NCI-H1092 treated with DMSO at 0.1 percent for 48 hours (cell line): ENCODE measurements at places on chromosomes 12 and 14.

DNA sequence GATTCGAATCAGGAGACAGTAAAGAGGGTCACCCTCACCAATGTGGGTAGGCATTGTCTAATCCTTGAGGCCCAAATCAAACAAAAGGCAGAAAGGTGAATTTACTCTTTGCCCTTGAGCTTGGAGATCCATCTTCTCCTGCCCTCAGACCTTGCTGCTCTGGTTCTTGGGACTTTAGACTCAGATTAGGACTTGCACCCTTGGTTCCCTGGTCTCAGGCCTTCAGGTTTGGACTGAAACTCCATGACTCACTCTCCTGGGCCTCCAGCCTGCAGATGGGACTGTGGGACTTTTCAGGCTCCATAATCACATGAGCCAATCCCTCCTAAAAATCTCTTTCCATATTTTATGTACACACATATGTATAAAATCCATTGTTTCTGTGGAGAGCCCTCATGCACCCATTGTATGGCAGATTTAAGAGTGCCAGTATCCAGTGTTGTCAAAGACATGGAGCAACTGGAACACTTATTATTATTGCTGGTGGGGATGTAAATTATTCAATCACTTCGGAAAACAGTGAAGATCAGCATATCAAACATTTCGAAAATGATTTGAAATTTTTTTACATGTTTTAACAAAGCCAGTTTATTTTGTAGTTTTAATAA lies 48.7 kb downstream of the EID3 start:
- DNase-seq, result no peak

DNA sequence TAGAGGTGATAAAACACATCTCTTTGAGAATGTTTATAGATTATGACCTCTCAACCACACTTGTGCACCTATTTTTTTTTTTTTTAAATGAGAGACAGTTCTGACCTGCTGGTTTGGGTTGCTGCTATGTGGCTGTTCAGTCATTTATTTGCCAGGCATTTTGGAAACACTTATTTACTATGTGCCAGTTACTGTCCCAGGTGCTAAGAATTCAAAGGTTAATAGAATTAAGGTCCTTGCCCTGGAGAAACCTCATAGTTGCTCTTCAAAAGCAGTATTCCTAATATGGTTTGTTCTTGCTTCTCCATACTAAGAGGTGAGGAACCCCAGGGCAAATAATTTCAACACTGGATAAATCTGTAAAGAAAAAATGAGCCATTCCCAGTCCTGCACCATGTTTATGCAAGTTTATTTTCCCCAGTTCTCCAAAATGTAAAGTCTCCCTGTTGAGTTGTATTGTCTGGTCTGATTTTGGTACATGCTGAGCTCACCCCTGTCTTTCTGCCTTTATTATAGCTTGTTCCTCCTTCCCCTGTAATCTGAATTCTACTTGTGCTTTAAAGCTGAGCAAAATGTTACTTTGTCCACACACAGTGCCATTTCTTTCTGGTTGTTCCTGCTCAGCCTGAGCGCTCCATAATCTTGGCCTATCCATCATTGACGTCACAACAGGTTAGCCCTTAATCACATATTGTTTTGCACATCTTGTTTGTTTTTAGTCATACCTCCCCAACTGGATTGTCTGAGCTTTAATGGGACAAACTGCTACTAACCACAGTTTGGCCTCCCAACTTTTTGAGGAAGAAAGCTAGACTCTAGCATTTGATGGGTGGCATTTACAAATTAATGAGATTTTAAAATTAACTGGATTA lies 56.7 kb downstream of the SRGAP1 start:
- DNase-seq, result no peak

GRCh38 chr12:958588-959123 lies 9.2 kb upstream of the RAD52 start:
- DNase-seq, result no peak

DNA sequence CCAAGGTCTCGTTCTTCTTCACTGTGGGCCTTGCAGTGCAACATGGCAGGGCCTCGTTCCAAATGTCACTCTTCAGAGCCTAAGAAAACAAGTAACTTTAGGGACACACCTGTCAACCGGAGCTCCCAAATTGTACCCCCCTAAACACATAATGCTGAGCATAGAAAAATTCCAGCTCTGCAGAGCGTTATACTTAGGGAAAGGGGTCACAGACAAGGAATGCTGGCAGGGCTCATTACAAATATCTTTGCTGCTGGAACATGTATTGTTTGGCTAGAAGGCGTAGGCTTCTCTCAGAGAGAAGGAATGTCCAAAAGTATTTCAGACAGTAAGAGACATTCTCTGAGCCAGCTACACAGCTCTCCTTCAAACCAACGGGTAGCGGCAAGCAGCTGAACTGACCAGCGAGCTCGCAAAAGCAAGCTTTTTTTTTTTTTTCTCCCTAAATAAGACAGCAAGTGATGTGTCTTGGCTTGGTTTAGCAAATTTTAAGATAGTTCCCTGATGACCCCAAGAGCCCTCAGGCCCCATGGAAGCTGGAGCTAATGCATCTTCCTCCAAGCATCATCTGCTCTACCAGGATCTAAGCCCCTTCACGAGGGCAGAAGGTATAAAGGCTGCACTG lies 24.5 kb downstream of the SSH1 start:
- DNase-seq, result no peak

GRCh38 chr12:42961395-42961794 lies 371.8 kb upstream of the PRICKLE1 start:
- no peak for DNase-seq

DNA sequence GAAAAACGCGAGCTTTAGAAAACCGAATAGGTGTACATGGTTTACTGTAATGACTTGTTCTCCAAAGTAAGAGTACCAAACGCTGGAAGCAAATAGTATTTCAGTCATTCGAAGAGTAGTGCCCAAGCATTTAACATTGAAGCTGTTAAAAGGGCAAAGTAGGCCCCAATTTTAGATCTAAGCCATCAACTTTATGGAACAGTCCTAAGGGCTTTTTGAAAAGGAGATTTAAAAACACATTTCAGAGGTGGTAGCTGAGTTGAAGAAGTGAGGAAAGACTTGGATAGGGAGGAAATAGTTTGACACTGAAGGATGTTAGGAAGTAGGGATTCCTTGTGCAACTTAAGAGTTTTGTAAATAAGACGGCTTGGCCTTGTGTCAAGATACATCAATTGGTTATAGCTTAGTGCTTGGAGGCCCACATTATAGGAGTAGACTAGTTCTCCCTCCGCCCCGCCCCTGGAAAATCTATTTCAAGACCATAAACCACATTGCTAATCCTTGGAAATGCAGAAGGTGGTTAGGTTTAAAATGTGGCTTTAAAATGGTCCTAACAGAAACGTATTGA lies 783 bp upstream of the TUBA1B start:
- peak; percentile 62 for DNase-seq

GRCh38 chr14:77200406-77200985 lies 18.9 kb downstream of the TMEM63C start:
- DNase-seq, result no peak

DNA sequence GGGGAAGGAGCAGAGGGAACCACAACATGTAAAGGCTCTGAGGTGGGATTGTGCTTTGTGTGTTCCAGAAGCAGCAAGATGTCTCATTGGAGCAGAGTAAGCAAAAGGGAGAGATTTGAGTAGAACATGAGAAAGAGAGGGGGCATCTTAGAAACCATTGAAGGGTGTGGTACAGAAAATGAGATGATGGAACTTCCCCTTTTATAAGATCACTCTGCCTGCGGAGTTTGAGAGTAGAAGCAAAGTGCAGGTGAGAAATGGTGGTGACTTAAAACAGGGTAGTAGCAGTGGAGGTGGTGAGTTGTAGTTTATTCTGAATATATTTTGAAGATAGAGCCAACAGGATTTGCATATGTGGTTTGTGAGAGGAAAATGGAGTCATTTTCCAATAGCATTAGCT lies 56.0 kb downstream of the FBXO34 start:
- no peak for DNase-seq

DNA sequence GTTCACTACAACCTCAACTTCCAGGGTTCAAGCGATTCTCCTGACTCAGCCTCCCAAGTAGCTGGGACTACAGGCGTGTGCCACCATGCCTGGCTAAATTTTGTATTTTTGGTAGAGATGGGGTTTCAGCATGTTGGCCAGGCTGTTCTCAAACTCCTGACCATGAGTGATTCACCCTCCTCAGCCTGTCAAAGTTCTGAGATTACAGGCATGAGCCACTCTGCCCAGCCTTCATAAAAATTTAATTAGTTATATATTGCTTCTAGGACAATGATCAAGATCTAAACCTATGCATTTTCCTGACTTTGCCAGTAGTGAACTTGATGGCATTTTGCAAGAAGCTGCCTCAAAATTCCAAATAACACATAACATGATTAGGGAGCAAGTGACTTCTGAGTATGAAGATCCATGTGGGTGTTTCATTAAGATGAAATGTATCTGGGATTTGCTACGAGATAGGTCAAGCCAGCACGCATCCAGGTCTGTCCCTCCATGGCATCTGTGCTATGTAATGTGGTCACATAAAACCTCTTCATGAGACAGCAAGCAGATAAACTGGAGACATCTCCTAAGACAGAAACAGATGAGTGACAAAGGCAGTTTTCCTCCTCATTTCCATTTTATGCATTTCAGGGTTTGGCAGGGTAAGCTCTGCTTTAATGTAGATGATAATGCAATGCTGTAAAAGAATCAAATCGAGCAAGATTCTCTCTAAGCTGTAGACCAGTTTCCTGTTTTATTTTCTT lies 319.4 kb upstream of the ATP2B1 start:
- DNase-seq, result no peak

- DNase-seq, result no peak
These were observed 13.1 kb upstream of the SMARCC2 start for GRCh38 chr12:56202366-56202765.

GRCh38 chr14:102517392-102518062 lies 8.0 kb upstream of the ANKRD9 start:
- DNase-seq, result no peak

GRCh38 chr12:123671876-123672275 lies 963 bp downstream of the TCTN2 start:
- DNase-seq, result no peak

DNA sequence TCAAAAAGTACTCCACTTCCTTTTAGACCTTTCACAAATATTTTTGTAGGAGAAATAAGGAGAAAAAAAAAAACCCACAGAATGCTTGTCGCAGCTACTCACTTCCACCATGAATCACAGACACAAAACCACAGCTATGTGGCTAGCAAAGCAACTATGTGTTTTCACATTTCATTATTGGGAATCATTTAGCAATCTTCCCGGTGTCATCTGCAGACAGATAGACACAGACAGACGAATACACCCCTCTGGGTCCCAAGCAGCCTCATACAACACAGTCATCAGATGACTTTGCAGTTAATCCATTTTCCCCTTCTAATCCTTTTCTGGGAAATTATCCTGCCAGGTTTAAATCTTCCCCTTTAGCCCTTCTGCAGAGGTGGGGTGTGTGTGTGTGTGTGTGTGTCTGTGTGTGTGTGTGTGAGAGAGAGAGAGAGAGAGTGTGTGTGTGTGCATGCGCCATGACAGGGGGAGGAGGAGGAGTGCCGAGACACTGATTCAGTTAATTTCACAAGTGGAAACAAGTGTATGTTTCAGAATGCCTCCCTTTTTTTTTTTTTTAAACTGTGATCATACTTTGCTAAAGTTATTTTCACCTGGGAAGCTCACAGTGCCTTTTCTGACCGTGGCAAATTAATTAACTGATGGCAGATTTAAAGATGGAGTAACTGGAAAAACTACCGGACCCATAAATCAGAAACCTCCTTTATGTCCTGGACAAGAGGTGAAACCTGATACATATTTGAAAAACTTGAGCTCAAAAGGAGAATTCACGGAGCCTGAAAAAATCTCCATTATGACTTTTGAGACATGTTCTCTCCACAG lies 39.9 kb downstream of the LTBP2 start:
- DNase-seq, result no peak

GRCh38 chr12:92650228-92650822 lies 52.5 kb upstream of the PLEKHG7 start:
- no peak for DNase-seq

DNA sequence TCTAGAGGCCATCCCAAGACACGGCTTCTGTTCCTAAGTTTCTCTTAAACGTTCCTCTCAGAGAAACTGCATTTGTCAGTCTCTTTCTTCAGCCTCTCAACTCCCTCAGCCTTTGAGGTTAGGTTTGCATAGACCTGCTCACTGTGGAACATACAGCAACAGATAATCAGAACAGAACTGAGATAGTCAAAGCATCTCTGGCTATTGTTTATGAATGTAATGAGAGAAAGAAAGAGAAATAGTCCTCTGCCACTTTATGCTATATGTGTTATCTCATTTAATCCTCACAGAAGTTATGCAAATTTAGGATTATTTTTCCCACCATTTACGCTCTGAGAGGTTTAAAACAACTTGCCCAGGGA lies 190.6 kb downstream of the PHLDA1 start:
- no peak for DNase-seq

DNA sequence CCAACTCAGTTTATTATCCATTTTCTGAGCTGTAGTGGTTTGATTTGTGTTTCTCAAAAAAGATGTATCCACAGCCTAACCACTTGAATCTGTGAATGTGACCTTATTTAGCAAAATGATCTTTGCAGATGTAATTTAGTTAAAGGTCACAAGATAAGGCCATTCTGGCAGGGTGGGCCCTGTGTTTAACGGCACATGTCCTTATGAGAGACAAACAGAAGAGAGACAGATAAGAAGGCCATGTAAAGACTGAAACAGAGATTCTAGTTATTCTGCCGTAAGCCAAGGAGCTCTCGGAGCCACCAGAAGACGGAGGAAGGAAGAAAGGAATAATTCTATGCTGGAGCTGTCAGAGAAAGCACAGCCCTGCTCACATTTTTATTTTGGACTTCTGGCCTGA lies 374.2 kb downstream of the PRKD1 start:
- DNase-seq, result no peak

DNA sequence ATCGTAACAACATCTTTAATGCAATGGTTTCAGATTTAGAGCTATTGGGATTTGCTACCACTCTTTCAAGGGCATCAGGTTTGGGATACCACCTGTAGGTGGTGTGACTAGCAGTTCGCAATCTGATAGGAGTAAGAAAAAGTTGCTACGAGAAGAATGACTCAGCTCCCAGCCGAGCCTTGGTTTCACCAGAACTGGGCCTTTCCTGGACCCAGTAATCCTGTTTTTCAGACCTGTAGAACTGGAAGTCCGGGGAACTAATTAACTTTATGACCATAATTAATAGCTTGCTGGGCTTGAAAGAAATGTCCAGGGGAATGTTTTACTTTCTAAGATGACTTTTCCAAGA lies 770 bp downstream of the ABHD4 start:
- peak; percentile 29 for DNase-seq

- no peak for DNase-seq
These were observed 24.0 kb downstream of the SYT1 start for GRCh38 chr12:78888568-78888967.

GRCh38 chr12:110123919-110124268 lies 263 bp upstream of the IFT81 start:
- no peak for DNase-seq
